Chondrocyte (in vitro differentiated cells): ENCODE measurements at places on chromosomes 2 and 18. TPM values are rescaled to one million over a fixed set of nuclear protein-coding genes. Genes with fewer than 3 reads are reported as not detected.

C2orf80 gene
- total RNA-seq = not detected in 3 replicates

NLRC4 gene
- not detected in 3 replicates for total RNA-seq

CHRNG gene
- not detected in 3 replicates for total RNA-seq

FIGN gene
- 11.8 to 23.4 TPM (median 12.1 TPM) in 3 replicates for total RNA-seq

PSTPIP2 gene
- 4.5 to 5.4 TPM (median 5.0 TPM) in 3 replicates for total RNA-seq

CGREF1 gene
- total RNA-seq = 9.6 to 15.9 TPM (median 13.5 TPM) in 3 replicates

REG1B gene
- total RNA-seq = not detected in 3 replicates

SERPINB12 gene
- total RNA-seq = not detected in 3 replicates

ZNF892 gene
- total RNA-seq = 4.7 to 6.0 TPM (median 4.8 TPM) in 3 replicates

SFT2D3 gene
- total RNA-seq = 5.1 to 7.2 TPM (median 7.1 TPM) in 3 replicates

PID1 gene
- 0.95 to 1.8 TPM (median 1.8 TPM) in 3 replicates for total RNA-seq

ZNF521 gene
- total RNA-seq = 29.7 to 56.7 TPM (median 31.6 TPM) in 3 replicates
